ENCODE measurements at places on chromosomes 5 and 9.

DNA sequence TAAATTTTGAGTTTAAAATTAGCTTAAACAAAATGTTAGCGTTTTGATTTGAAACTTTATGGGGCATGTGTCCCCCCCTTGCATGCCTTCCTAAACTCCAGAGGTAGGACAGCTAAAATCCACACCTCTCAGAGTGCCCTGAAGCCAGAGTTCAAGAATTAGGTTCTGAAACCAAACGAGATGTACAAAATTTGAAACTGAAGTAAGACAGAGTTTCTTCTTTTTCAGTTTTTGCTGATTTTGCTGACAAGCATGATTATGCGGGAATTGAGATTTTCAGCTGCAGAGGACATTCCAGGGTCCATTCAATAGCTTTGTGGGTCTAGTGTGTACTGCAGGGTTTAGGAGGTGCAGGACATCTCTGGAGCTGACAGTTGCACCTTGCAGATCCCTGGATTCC is 17.1 kb upstream of the LOX start:
- DNase-seq: no peak

- no peak for DNase-seq
Observed at GRCh38 chr9:21835121-21835520, 32.7 kb downstream of the MTAP start.

- DNase-seq: no peak
Observed at GRCh38 chr9:133708246-133709014, 29.7 kb downstream of the SARDH start.

DNA sequence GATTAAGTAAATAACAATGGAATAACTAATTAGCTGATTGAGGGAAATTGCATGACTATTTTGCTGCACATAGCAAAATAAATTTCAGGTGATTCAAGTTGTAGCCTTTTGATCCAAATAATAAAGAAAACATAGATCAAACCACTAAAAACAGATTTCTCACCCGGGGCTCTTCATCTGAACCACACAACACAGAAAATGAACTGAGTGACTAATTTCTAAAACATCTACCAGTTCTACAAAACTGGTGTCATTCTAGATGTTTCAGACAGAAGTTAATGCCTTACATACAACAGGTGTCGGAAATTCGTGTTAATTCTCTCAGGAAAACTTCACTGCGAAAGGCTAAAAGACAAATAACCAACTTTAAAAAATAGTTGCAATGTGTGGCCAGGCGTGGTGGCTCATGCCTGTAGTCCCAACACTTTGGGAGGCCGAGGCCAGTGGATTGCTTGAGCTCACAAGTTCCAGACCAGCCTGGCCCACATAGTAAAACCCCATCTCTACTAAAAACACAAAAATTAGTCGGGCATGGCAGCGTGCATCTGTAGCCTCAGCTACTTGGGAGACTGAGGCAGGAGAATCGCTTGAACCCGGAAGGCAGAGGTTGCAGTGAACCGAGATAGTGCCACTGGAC is 6.9 kb downstream of the PROP1 start:
- no peak for DNase-seq

DNA sequence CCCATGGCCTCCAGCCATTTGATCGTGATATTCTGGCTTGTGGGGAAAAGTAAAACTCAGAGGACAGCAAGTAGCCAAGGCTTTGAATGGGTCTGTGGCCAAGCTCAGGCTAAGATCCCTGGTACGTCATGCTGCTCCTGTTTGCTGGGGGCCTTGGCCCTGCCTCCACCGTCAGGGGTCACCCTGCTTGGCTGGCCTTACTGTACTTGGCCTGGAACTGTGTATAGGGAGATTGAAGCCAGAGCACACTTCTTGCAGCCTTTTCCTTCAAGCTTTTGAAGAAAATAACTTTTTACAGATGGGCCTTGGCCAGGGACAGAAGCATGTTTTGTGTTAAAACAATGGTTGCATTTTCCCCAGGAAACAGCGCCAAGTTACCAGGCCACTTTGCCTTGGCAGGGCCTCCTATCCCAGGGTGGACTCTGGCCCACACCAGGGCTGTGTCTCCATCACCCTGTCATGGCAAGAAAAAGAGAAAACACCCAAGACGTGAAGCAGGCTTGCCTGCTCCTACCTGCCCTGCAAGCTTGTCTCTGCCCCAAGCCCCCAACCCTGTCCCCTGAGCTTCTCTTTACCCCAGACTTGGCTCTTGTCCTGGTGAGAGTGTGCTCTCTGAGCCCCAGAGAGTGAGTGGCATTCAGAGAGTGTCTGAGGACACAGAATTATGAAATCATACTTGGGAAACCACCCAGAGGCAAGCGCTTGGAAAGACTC is 286.9 kb downstream of the GADD45G start:
- DNase-seq: no peak

- no peak for DNase-seq
Observed at GRCh38 chr9:71729816-71730526, 38.3 kb downstream of the CEMIP2 start.

- DNase-seq: no peak
Observed at GRCh38 chr5:2253040-2253975, 370.6 kb upstream of the IRX4 start.

- DNase-seq: no peak
Observed at GRCh38 chr5:1336749-1337488, 8.0 kb downstream of the CLPTM1L start.

GRCh38 chr5:97501965-97502305 is 318.9 kb upstream of the RIOK2 start:
- DNase-seq: no peak

- DNase-seq: no peak
Observed at GRCh38 chr5:155554500-155554899, 540.9 kb downstream of the KIF4B start.

GRCh38 chr9:115263371-115264075 is 145.6 kb upstream of the TNC start:
- DNase-seq: no peak

DNA sequence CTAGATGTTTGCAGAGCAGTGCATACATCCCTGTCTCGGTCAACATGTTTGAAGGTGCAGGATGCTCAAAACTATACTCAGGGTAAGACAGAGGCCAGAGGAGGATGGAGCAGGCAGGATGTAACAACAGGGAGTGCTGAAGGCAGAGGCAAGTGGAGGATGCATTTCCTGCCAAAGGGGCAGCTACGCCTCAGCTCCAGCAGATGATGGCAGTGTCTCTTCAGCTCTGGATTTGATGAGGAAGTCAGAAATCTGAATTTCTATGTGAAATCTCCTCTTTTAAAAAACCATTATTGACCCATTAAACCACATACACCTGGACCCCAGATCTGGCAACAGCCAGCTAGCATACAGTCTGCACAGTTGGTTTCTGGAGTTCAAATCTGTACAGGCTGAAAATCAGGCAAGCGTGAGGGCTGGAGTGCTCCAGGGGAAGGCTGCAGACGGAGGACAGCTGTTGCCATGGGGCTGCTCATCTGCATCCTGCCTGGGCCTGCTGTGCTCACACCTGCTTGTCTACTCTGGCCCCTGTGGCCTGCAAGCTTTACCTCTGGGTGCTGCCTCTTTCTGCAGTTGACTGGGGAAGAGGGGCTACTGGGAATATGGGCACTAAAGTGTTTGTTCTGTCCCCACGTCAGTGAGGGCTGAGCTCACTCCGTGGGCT is 152.9 kb upstream of the SLC28A3 start:
- DNase-seq: no peak

GRCh38 chr9:69136779-69137178 is 37.3 kb upstream of the TJP2 start:
- no peak for DNase-seq

DNA sequence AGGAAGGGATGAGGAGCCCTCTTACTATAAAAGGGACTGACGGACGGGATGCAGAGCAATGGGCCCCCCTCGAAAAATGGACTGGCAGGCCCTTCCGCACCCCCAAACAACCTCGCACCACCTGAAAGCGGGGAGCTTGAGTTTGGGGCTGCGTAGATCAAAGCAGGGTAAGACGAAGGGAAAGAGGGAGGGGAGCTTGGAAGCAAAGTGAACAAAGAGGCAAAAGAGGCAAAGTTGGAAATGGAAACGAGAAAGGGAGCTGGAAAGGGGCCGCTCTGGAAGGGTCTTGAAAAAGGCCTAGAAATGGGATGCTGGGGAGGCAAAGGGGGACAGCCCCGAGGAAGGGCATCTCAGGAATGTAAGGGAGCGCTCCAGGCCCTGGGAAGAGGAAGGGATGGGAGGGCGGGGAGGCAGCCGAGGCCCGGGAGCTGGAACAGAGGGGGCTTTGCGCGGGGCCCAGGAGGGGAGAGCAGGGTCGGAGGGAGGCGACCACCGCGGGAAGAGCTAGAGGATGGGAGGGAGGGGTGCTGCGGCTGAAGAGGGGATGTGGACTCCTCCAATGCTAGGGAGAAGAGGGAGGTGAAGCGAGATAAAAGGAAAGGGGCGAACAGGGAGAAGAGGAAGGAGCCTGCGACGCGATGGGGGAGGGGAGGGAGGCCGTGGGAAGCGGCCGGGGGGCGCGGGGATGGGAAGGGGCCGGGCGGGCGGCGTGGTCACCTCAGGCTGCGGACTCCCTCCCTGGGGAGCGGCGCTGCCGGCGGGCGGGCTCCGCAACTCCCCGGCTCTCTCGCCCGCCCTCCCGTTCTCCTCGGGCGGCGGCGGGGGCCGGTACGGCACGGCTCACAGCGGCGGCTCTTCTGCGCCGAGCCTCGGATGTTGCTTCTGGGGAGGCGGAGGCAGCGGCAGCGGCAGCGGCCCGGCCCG is 577 bp downstream of the RNF145 start:
- DNase-seq: no peak

DNA sequence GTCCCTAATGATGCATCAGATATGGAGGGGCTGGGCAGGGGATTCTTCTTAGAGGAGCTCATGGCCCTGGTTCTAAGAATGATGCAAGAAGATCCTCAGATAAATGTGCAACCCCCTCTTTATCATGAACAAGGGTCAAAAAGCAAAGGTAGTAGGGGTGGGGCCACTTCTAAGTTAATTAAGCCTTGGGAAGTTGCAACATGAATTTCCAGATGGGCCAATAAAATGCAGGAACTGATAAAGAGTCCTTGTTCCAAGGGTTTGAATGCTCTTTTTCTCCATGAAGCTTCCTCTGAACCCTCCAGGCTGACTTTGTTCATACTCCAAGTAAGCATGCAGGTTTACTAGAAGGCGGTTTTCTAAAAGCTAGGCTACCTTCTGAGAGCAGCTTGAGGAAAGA is 25.6 kb downstream of the PCA3 start:
- no peak for DNase-seq

DNA sequence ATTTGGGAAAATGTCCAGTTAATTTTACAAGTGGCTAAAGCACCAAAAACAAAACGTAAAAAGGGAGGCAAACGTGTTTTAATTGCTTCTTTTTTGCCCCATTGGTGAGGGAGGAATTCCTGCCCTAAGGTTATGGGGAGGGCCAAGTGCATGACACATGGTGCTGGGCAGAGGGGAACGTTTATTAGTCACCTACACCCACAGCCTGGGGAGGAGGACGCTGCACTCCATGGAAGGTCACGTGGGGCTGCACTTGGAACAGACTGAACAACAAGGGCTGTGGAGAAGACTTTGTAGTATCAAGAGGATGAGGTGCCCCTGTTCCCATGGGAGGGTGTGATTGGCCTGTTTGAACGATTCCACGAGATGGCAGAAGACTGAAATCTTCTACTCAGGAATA is 13.7 kb upstream of the ADAMTS16 start:
- DNase-seq: no peak

DNA sequence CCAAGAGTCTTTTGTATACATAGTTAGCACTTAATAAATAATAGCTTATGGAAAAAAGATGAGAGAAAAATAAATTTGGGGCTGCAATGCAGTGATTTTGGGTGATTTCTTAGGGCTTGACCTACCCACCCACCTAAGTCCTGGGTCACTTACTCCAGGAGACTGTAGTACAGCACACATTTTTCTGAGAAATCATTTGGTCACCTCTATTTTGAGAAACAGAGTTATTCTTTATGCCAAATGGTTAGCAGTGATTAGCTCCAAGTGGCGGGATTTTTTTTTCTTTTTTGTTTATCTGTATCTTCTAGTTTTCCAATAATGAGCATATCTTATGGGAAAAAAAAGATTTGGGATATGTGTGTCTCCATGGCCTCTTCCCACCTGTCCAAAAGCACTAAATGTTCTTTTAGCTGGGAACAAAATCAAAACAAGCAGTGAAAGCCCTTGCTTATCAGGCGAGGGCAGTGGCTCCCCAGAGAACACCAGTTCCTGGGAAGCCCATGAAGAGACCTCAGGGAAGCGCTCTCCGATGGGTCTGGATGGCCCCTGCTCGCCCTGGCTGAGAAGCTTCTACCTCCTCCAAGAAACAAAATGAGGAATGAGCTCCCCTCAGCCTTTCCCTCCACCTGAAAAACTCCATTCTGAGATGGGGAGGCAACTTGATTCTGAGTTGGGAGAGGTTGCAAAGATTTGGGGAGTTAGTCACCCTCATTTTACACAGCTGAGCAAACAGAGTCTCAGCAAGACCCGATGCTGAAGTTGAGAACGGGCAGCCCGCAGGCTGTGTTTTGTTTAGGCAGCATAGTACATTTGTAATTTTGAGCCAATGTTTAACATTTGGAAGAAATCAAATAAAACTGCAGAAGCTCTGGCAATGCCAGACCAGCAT is 69.9 kb downstream of the CYFIP2 start:
- no peak for DNase-seq

- DNase-seq: no peak
Observed at GRCh38 chr9:113480612-113481011, 17.1 kb downstream of the RGS3 start.

DNA sequence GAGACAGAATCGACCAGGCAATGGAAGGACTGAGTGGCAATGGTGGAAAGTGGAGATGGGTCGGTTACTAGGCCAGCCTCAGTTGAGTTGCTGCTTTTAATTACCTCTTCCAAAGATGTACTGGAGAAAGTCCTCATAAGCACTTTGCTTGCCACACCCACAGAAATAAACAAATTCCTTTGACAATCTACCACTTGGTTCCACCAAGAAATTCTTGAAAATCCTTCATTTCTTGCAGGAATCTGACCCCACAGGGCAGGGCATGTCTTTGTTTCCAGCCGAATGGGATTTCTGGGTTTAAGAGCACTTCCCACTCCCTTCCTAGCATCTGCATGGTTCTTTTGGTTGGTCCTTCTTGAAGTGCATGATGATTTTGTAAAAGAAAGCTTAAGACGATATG is 54.5 kb downstream of the ADAMTS12 start:
- no peak for DNase-seq

DNA sequence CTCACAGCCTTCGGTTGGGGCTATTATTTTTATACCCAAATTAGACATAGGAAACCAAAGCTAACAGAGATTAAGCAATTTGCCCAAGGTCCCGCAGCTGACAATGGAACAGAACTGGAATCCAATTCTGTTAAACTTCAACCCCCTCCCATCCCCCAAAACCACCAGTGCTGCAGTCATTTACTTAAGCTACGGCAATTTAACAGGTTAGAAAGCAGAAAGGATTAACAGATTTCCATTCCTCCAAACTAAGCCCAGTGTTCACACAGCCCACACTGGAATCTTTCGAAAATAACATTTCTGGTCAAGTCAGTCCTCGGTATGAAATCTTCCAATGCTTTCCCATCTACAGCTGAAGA is 1023.1 kb upstream of the DMAC1 start:
- DNase-seq: no peak
